SIG-M5 (cell line): ENCODE measurements at places on chromosomes 1 and 21.

GRCh38 chr1:180157576-180158057 is 2.9 kb downstream of the QSOX1 start:
- no peak for DNase-seq

- no peak for DNase-seq
These were observed 40.3 kb downstream of the RIPK4 start for GRCh38 chr21:41726630-41726969.

DNA sequence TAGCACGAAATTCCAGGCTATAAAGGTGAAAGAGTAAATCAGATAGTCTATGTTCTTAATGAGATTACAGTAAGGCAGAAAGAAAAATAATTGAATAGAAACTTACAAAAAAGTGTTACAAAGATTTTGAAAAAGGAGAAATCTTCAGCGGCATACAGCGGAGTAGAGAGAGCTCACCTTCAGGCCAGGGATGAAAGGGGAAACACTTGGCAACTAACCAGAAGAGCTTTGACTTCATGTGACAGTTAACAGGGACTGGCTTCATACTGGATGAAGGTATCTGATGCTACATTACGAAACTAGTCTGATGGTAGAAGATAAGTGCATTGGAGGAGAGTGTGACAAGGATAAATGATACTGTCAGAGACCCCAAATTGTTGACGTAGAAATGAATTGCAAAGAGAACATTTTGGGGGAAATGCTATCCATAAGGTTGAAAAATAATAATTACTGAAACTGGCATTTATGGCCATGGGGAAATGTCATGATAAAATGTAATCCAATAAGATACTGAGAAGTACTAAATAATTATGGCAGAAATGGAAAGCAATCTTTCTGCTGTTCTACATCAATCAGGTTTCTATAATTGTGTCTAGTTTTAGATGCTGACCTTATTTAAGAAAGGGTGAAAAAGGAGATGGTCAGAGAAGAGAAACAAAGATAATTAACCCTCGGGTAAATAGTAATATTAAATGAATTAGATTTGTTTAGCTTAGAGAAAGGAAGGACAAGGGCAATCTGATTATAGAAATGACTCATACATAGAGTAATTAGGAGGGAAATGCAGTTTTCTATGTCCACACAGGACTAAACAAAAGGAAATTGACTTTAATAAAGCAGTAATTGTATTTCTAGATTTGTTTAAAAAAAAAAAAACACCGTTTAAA is 808.7 kb downstream of the NCAM2 start:
- no peak for DNase-seq

DNA sequence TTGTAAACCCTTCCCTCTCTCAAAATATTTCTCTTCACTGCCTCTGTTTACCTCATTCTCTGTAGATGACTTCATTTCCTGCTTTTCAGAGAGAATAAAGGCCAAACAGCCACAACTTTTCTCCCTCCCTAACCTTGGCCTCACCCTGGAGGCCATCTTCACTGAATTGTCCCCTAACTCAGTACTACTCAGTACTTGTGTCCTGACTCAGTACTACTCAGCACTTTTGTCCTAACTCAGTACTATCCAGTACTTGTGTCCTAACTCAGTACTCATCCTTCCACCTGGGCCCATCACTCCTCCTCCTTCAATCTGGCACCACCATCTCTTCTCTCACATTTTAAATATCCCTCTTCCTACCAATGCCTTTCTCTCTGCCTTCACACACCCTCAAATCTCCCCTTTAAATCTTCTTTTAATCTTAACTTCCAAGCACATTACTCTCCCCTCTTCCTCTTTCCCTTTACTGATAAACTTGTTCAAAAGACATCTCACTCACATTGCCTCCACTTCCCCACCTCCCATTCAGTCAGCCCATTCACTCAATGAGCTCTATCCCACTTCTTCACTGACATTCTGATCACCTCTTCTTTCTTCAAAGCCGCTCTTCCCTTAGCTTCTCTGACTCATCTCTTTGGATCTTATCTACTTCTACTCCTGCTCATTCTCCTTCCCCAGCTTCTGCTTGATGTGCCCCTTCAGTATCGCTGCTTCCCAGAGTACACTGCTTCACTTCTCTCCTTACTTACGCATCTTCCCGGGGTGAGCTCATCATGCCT is 121.4 kb downstream of the RNF220 start:
- no peak for DNase-seq

- no peak for DNase-seq
These were observed 37.6 kb upstream of the DPT start for GRCh38 chr1:168766568-168766967.

GRCh38 chr21:38787461-38788274 is 18.1 kb upstream of the ETS2 start:
- no peak for DNase-seq

GRCh38 chr1:104855550-104855949 is 1105.9 kb downstream of the AMY1C start:
- DNase-seq = no peak

GRCh38 chr1:76871355-76871974 is 4.2 kb downstream of the ST6GALNAC5 start:
- DNase-seq = no peak

DNA sequence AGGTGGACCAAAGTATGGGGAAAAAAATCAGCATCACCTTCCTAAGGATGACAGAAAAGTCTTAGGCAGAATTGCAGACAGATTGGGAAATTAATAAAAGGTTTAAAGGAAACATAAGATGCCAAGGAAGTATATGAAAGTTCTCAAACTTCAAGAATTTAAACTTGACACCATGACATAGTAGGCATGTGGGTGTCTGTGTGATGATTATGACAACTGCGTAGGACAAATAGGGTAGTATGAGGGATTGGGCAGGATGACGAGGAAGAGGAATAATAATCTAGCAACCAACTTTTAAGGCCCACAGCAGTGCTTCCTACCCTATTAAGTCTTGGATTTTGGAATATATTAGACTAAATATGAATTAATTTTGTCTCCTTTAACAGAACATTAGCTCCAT is 52.4 kb downstream of the HNRNPR start:
- DNase-seq = no peak

DNA sequence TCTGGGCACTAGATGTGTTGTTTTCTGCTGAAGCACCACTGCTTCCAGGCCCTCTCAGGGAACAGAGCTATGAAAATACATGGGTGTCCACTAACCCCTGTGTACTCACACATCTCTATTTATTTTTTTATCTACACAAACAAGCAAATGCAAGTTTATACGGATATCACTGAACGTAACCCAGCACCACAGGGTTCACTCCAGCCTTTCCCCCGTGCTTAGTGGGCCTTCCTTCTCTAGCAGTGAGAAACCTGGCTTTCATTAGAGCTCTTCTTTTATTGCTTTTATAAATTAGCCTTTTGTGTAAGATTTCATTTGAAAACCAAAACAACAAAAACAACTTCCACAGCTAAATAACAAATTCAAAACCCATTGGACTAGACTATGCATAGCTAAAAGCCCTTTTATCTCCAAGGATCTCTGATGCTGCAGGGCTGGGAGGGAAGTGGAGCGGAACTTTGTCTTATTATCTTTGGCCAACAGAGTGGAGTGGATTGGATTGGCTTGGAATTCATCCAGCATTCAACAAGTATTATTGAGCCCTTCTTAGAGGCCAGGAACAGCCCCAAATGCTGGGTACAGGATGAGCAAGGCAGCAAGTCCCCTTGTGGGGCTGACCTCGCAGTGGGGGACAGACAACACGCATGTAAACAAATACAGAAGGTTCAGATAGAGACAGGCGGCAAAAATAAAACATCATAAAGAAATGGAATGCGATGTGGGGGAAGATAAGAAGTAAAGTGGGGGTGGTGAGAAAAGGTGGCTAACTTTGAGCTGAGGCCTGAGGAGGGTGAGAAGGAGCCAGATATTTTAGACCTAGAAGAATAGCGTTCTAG is 371.8 kb upstream of the POU3F1 start:
- DNase-seq = no peak

- DNase-seq = no peak
These were observed 48.6 kb upstream of the ASPM start for GRCh38 chr1:197195100-197195499.

DNA sequence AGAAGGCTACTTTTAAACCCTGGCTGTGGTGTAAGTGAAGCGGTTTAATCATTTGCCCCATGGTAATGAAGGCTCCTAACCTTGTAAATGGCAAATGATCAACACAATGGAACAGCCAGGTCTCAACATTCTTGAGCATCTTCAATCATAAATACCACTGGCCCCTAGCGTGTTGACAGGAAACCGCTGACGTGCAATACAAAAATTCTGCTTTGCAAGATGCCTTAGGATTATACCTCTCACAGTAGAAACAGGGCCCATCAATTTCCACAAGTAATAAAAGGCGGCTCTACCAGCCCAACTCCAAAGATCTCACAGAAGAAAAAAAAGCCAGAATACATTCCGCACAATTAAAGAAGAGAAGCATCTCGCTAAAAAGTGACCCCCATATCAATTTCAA is 32.8 kb downstream of the LGALS8 start:
- DNase-seq = no peak

DNA sequence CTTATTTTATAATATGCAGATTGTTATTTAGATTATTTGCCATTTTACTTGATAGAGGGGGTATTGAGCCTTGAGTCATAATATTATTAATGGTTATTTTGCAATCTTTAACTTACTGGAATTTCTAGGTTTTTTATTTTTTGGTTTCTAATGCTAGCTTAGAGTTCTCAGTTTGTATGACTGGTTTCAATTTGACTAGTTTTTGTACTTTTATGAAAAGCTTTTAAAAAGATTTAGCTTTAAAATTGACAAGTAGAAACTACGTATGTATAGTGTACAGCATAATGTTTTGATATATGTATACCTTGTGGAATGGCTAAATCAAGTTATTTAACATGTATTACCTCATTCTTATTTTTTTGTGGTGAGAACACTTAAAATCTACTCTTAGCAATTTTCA is 41.5 kb downstream of the CEP350 start:
- no peak for DNase-seq

- DNase-seq = no peak
These were observed 2.9 kb upstream of the GPX7 start for GRCh38 chr1:52599236-52599635.

DNA sequence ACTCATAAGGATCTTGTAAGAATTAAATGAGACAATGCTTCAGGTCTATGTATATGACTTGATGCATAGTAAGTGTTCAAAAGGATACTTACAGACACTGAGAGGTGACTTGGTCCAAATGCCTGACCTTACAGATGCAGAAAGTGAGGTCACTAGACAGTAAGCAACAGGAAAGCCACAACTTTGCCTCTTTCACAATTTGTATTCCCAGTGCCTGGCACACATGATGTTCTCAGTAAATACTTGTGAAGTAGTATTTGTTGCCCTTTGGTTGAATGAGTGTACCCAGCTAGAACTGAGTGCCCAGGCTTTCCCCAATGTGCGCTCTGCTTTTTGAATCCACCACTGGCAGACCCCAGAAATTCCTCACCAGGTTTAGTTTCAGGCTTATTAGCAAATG is 105.1 kb downstream of the BEND5 start:
- no peak for DNase-seq

GRCh38 chr1:29050166-29050565 is 73.5 kb downstream of the TMEM200B start:
- DNase-seq = no peak

GRCh38 chr21:14706712-14707510 is 160.8 kb upstream of the SAMSN1 start:
- DNase-seq = no peak

DNA sequence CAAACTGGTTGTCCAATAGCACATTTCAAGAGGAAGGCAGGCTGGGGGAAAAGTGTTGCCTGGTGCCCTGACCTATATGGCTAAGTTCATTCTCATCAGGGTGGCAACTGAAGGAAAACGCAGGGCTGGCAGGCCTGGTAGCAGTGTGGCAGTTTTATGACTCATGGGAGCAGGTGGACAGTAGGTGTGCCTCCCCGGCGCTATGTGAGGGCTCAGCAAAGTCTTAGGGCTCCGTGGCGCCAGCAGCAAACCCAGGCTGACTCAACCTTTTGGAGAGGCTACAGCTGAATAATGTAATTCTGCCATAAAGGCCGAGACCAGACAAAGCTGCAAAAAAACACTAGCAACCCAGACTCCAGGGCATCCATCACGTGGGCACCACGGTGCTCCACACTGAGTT is 23.6 kb downstream of the GADD45A start:
- DNase-seq = no peak

- no peak for DNase-seq
These were observed 7.3 kb upstream of the AMIGO1 start for GRCh38 chr1:109516872-109517271.

- no peak for DNase-seq
These were observed 157.3 kb upstream of the RUNX1 start for GRCh38 chr21:35206141-35207125.

DNA sequence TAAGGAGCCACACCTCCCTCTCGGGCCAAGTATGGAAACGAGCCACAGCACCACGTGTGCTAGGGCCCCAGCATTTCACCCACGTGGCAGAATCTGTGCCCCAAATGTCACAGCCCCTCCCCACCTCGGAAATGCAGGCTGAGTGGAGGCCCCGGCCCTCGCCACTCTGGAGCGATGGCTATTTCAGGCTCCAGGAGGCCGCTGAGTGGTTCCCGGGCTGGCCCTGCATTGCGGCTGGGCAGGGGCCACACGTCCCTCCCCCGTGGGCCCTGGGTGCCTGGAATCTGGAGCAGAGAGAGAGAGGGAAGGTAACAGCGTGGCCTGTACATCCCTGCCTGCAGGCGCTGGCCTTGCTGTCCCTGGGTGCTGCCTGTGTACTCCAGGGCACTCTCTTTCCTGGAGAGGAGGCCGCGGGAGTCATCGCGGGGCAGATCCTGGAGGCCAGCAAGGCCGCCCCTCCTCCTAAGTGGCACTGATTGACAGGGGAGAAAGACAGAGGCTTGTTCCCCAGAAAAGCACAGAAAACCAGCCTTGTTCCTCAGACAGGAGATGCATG is 68.0 kb upstream of the TRAPPC10 start:
- no peak for DNase-seq

- no peak for DNase-seq
These were observed 690 bp downstream of the B3GALNT2 start for GRCh38 chr1:235503403-235504121.

- DNase-seq = no peak
These were observed 159.1 kb downstream of the EDEM3 start for GRCh38 chr1:184595596-184595995.

GRCh38 chr21:16770266-16770665 is 742.6 kb upstream of the CXADR start:
- DNase-seq = no peak

DNA sequence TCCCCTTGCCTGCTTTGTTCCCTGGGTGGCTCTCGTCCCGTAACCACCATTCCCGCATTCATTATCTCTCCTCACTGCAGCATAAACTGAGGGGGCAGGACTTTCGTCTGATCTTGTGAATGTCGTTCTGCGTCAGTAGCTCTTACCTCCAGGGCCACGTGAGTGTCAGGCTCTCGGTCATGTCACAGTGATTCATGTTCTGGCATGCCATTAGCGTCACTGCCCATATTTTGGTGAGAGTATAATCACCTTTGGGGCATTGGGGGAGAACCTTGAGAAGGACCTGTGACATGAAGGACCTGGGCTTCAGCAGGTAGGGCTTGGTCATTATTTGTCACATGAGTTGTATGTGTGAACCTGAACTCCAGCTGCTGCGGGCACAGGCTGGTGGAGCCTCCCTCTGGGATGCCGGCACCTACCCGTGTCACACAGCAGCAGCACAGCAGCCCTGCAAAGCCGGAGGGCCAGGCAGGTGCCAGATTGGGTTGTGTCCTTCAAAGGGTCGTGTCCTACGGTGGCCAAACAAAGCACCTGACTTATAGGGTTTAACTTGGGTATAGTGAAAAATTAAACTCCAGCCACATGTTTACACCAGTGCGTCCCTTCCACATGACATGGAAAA is 68.5 kb downstream of the BACE2 start:
- no peak for DNase-seq
